ENCODE measurements at places on chromosomes 16 and 17.

DNA sequence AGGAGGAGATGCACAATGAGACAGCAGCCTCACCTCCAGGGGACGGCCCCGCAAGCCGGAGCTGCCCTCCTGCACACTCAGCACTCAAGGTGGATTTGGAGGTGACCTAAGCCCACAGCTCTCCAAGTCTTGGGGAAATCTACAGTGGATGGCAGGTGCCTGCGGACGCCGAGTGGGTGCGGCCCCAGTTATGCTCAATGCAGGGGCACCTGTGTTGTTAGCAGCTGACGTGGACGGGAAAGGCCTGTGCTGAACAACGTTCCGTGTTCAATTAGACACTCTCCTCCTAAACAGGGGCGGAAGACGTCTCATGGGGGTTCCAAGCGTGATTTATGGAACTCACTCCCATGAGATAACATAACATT lies 22.0 kb upstream of the METRNL start:
- DNase-seq, result no peak

DNA sequence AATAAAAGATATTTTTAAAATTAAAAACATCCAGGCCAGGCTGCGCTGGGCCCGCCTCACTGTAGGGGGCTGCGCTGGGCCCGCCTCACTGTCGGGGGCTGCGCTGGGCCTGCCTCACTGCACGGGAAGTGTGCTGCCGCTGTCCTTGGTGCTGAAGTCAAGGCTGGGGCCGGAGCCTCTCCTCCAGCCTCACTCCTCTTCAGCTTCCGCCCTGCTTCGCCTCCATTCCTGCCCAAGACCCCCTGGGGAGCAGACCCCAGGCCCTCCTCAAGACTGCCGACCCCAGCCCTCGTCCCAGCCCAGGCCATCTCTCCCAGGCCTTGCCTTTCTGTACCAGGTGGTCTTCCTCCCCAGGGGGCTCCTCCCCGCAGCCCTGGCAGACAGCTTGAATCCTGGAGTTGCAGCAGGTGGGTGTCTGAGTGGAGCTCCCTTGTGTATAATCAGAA lies 26.2 kb downstream of the ENDOV start:
- DNase-seq, result no peak

DNA sequence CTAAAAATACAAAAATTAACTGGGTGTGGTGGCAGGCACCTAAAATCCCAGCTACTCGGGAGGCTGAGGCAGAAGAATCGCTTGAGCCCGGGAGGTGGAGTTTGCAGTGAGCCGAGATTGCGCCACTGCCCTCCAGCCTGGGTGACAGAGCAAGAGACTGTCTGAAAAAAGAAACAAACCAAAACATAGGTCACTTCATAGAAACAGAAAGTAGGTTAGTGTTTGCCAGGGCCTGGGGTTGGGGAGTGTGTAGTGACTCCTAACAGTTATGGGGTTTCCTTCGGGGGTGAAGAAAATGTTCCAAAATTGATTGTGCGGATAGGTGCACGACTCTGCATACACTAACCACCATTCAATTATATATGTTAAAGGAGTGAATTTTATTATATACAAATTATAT lies 59.2 kb downstream of the ATP2C2 start:
- DNase-seq, result no peak

DNA sequence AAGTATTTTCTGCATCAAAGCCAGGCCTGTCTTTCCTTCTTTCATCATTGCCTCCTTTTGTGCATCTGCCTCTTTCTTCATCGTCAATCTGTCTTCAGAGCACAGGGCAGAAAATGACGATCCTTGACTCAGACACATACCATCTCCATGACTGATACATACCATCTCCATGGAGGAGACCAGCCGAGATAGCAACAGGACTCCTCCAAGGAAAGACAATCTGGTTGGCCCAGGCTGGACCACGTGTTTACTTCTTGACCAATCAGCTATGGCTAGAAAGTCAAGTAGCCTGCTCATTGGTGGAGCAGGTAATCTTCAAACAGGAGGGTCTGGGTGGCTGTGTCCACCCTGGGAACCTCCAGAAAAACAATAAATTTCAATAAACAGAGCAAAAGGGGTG lies 164.6 kb downstream of the CPPED1 start:
- no peak for DNase-seq

DNA sequence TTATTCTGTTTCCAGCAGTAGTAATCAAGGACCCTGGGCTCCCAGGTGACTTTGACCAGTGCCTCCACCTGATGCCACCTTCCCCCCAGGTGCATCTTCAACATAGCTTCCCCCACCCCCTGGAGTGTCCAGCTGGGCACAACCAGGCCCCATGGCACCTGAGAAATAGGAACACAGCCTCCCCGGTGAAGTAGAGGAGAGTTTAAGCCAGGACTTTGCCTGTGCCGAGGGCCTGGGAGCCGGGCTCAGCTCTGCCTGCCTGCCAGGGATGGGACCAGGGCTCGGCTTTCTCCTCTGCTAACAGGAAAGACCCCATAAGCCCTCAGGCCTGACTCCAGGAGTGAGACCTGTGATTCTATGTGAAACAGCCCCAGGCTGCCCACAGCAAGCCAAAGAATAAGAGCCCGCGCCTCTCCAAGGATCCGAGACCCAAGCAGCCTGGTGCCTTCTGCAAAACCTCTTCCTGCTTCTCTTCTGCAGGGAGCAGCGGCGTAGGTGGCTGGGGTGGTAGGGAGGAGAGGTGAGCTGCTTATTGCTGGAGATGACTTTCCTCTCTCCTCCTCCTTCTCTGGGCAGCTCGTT lies 16.4 kb upstream of the RBFOX3 start:
- DNase-seq, result no peak

- no peak for DNase-seq
Observed at GRCh38 chr17:12731839-12732238, 57.5 kb upstream of the ARHGAP44 start.

GRCh38 chr17:58312829-58313228 lies 15.8 kb downstream of the TSPOAP1 start:
- DNase-seq, result no peak

GRCh38 chr16:64522548-64522947 lies 599.3 kb downstream of the CDH11 start:
- no peak for DNase-seq

- no peak for DNase-seq
Observed at GRCh38 chr17:55664287-55664686, 58.4 kb downstream of the TMEM100 start.

DNA sequence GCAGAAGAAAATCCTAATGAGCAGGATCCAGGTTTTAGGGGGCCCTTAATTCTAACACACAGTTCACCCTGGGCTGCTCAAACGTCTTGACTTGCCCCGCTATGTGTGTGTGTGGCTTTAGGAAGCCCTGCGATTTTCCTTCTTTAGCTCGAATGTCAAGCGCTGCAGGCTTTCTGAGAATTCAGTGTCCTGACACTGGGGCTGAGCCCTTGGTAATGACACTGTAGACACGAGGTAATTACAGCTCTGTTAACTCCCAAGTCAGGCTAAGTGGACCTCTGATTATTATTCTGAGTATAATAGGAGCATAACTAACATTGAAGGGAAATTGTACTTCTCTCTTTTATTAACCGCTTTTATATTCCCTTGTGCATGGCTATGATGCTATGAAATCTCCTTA lies 202.1 kb downstream of the RBFOX1 start:
- no peak for DNase-seq

- no peak for DNase-seq
Observed at GRCh38 chr16:54422569-54422978, 136.0 kb upstream of the IRX3 start.

DNA sequence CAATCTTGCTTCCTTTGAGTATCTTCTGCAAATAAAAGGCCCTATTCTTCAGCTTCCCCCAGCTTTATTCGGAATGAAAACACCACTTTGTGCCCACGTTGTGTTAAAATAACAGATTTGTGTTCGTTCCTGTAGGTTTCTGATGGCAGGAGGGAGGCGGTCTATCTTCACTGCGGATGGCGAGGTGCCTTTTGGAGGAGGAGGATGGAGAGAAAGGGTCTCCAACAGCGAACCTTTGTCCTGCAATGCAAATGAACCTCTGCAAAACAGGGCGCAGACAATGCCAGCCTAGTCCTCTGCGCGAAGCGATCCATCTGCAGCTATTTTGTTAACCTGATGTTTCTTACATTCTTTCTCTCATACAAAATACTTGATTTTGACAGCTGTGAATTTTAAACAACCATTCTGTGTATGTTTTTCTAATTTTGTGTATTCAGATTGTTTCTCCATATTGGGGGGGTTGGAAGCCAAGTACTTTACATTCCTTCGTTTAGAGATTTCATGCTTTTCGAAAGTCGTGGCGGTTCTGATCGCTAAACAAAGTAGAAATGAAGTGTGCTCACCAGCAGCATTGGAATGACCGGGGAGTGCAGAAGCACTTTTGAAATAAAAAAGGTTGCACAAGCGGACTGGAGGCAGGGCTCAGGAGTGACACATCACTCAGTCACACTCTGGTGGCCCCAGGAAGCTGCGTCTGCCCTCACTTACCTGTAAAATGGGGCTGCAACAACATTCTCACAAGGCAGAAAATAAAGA lies 279.0 kb upstream of the IRX5 start:
- DNase-seq, result no peak

DNA sequence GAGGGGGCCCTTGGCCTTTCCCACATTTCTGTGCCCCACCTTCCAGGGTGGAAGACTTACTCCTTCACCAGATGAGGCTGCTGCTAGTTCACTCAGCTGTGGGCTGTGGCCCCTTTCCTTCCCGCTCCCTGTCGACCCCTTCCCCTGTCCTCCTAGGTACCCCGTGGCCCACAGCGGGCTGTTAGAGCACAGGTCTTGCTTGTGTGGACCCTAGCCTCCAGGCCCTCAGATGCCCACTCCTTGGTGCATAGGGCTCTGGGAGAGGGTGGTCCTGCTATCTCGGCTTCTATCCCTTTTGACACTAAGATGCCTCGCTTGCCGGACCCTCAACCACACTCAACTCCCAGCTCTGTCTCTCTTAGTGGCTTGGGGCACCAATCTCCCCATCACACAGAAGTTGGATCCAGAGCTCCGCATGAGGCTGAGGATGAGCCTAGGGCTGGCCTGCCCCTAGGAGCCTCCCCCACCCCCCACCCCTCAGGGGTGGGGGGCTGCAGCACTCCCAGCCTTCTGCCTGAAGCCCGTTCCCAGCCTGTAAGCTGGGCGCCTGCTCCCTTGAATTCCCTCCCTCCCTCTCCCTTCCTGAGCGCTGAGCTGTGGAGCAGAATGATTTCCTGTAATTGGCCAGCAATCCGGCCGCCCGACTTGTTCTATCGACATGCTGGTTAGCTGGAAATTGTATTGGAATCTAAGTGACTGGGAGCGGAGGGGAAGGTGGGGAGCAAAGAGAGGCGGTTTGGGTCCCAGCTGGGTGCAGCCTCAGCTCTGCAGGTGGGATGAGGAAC lies 30.9 kb downstream of the DCAKD start:
- DNase-seq, result no peak

- no peak for DNase-seq
Observed at GRCh38 chr16:49373504-49373903, at the start of gene C16orf78. C16orf78 (plus strand) TSS chr16:49373804; CDS start chr16:49373940, 136 bp downstream.

GRCh38 chr16:50299508-50300105 lies 33.3 kb downstream of the ADCY7 start:
- DNase-seq, result no peak

GRCh38 chr16:177981-178667 lies 1.6 kb downstream of the HBA1 start:
- DNase-seq, result no peak

DNA sequence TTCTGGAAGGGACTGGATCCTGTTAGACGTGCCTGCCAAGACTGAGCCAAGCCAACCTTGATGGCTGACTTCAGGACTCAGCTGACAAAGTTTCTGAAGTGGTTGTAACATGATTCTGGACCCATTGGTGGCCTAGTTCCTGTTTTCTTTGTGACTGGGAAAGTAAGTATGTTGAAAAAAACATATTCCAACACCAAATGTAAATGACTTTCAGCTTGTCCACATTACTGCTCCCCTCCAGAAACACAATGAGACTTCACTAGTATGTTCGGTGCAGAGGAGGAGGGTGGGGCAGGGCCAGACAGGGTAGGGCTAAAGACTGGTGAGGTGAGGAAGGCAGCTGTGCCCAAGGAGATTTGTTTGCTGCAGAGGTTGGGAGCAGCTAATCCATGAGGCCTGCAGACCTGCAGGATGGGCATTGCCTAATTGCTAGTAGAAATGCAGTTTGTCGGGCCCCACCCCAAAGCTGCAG lies 26.4 kb downstream of the NMT1 start:
- DNase-seq, result no peak

- no peak for DNase-seq
Observed at GRCh38 chr16:30018731-30019158, 4.3 kb upstream of the C16orf92 start.

- no peak for DNase-seq
Observed at GRCh38 chr17:18230288-18231141, 5.1 kb downstream of the LLGL1 start.

DNA sequence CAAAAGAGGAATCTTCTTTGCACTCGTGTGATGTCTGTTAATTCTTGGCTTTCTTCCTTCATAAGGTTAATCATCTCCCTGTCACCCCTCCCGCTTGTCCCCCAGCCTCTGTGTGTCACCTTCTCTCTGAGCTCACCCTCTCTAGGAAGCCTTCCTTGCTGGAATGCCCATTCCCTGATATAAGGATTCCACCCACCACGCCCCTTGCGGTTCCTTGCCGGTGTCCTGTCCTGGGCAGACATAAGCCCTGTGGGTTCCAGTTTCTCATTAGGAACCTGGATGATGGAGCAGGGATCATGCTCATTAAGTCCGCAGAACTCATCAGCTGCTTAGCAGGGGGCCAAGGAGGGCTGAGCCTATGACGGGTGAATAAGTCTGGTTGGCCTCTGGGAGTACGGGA lies 559.3 kb downstream of the MAF start:
- DNase-seq, result no peak

DNA sequence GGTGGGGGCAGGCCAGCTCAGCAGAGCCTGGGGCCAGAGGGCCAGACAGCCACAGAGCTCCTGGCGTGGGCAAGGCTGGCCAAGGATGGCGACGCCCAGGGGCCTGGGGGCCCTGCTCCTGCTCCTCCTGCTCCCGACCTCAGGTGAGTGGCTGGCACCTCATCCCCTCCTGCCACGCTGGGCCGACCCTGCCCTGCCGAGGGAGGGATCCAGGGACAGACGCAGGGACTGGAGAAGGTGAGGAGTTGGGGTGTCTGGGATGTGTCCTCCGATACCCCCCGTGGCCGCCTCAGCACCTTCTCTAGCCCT lies at the start of gene ADGRG3:
TSS of gene ADGRG3 (plus strand) at position 44 of the 309 bp plus-strand sequence. CDS start at position 86, 42 bp downstream.
- DNase-seq, result no peak

GRCh38 chr16:30921459-30921747 lies 2.0 kb upstream of the FBXL19 start:
- no peak for DNase-seq

DNA sequence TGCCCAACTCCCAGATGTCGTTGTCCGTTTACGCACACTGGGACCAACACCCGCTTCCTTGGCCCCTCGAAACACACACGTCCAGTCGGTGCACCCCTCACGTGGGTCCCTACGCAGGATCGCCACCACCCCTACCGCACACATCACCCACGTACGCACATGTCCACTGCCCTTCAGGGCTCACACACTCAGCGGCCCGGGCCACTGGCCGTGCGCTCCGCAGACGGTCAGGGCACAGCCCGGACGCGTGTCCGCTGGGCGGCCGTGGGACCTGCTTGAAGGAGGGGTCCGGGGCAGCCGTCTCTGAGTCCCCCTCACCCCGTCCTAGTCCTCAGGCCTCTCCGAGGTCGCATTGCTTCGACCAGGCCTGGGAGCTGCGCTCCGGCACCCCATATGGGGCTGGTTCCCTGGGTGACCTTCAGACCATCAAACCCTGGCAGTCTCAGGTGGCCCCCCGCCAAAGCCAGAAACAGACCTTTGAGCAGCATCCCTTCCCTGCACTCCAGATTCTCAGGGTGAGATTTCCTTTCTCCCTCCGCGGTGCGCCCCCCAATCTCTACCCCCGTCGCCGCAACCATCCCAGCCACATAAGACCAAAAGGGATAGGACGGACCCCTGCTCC lies 914 bp upstream of the GPRC5B start:
- DNase-seq, result no peak

- no peak for DNase-seq
Observed at GRCh38 chr17:40557531-40558299, 7.6 kb downstream of the CCR7 start.

Measured in GOT3 (cell line).